ENCODE measurements at places on chromosomes 2 and 18.

DNA sequence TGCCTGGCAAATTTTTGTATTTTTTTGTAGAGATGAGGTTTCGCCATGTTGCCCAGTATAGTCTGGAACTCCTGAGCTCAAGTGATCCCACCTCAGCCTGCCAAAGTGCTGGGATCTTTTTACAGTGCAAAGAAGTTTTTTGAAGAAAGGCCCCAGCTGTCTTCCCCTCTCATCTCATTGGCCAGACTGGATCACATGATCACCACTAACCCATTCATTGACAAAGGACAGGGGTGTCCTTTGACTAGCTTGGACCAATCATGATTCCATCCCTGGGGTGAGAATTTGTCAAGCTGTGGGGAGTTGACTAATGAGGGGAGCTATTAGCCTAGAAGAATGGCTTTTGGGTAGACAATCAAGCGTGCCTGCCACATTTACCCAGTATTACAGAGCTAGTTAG is 232.9 kb upstream of the TANK start:
- DNase-seq = no peak

DNA sequence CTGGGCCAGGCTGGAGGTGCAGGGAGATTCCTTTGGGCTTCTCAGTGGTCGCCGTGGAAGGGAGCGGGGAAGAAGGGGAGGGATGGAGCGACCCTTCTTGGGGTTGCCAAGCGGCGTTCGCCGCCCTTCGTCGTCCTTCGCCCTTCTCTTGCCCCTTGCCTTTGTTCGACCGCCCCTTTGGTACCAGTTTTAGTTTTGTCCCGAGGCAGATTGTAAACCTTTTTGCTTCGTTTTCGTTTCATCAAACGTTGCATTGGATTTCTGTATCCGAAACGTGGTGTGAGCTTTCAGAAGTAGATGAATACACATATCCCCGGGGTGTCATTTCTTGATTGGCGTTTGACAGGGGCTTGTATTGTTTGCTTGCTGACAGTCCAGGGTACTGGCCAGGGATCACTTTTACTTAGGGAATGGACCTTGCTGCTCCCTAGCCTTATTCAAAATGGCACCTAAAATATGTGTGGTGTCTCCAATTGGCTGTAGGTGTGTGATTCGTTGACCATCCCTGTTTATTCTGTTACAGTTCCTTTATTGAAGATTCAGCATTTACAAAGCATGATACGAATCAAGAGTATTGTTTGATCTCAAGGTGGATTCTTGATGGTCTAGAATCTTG is 788 bp downstream of the USP14 start:
- DNase-seq = no peak

- DNase-seq = no peak
These were observed 101.7 kb upstream of the LGALSL start for GRCh38 chr2:64352292-64352691.

DNA sequence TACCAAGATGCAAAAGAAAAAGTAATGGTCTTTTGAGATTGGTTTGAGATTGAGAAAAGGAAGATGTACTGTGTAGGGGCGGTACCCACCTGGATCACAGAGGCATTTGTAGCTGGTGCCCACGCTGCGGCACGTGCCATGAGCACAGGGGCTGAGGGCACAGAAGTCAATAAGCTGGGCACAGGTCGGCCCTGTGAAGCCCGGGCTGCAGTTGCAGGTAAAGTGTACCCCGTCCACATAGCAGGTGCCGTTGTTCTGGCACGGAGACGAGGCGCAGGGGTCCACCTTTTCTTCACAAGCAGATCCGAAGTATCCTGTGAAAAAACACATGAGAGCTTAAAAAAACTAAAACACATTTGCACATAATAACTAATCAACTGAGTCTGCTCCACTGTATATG is 176.1 kb upstream of the PID1 start:
- DNase-seq = no peak

DNA sequence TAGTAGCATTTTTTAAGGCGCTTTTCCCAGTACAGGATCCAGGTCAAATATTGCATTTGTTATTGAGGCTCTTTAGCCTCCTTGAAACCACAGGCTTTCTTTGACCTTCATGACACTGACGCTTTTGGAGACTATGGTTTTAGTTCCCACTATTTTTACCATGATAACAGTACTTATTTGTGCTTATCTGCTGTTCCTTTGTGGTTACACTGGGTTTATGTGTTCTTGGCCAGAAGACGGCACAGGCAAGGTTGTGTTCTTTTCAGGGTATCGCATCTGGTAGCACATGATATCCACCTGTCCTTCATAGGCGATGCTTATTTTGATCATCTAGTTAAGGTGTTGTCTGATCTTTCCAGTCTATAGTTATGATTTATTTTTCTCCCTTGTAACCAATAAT is 16.8 kb upstream of the MBOAT2 start:
- no peak for DNase-seq

DNA sequence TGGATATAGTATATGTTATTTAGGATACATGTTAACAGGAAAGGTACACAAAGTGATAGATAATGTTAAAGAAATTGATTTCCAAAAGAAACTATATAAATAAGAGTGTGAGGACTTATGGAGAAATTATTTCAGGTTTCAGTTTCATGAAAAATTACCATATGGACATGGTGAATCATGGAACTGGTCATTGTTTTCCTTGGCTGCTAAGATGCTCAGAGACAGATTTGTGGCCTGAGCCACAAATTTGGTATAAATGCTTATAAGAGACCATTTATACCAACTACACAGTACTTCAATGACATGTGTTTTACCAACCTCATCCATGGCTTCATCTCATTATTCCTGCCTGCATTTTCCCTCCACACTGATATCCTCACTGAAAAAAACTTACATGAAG is 188.1 kb downstream of the FMNL2 start:
- no peak for DNase-seq
